ENCODE measurements at places on chromosomes 6 and 20. TPM values are rescaled to one million over a fixed set of nuclear protein-coding genes. Genes with fewer than 3 reads are reported as not detected.

SLC17A1 gene
- not detected for total RNA-seq

PLCG1 gene
- total RNA-seq, result 85.8 TPM

SMOC2 gene
- total RNA-seq, result 0.05 TPM

DSN1 gene
- total RNA-seq, result 28.4 TPM

All from SK-MEL-5 (cell line).